Liver (tissue), 10 donors: ENCODE measurements at places on chromosomes 6 and 20. TPM values are rescaled to one million over a fixed set of nuclear protein-coding genes. Genes with fewer than 3 reads are reported as not detected.

DNA sequence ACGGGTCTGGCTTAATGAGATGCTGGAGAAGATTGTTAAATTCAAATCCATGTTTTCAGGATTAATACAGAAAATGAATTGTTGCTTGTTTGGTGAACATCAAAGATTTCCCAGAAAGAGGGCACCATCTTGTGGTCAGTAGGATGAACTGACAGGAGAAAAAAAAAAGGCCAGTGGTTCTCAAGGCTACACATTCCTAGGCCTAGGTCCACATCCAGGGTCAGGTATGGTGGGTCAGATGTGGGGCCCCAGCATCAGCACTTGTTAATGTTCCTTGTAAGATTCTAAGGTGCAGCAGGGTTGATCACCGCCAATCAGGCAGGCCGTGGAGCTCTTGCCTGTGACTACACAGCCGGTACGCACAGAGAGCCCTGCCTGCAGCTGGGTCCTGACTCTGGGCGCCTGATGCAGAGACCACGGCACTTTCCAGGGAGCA is 34.0 kb upstream of the FOXO3 start:
- DNase-seq, result no peak

DNA sequence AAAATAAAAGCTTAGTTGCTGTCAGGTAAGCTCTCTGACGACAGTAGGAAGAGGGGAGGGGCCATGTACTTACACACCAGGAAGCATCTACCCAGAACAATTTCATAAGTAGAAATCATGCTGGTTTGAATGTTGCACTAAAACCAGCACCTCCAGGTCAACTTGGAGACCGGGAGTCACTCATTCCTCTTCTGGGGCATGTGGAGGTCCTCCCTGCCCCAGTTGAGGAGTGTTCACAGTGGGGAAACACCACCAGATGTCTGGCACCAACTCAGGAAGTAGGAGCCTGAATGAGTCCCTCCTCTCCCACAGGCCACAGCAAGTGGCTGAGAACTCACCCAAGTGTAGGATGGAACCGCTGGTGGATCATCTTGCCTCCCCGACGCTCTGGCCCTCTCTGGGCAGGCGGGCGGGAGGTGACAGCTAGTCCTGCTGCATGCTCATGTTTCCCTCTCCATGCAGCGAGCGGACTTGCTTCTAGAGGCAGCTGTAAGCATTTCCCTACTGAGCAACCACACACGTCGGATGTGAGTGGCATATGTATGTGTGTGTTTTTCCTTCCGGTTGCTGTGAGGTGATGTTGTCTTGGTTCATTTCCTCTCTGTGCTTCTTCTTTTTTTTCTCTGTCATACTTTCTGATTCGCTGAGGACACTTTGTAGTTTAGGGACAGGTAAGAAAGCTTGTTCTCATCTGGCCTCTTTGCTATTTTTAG is 149.5 kb upstream of the NEDD9 start:
- no peak for DNase-seq

Gene WFDC5
- total RNA-seq, result not detected

Gene RAD21L1
- total RNA-seq, result not detected

Gene KIF13A
- 13.7 TPM for total RNA-seq

Gene BTN1A1
- not detected for total RNA-seq
